Ascending aorta (tissue), 2 donors: ENCODE measurements at places on chromosomes 5 and 9. TPM values are rescaled to one million over a fixed set of nuclear protein-coding genes. Genes with fewer than 3 reads are reported as not detected.

Gene IRGM
- not detected for total RNA-seq

Gene TESK1
- 70.2 TPM for total RNA-seq

Gene TUSC1
- 45.7 TPM for total RNA-seq

GRCh38 chr9:108869092-108869725, 7.1 kb downstream of the ACTL7A start:
- no peak for DNase-seq

Gene TAL2
- not detected for total RNA-seq

Gene LRRC19
- not detected for total RNA-seq

DNA sequence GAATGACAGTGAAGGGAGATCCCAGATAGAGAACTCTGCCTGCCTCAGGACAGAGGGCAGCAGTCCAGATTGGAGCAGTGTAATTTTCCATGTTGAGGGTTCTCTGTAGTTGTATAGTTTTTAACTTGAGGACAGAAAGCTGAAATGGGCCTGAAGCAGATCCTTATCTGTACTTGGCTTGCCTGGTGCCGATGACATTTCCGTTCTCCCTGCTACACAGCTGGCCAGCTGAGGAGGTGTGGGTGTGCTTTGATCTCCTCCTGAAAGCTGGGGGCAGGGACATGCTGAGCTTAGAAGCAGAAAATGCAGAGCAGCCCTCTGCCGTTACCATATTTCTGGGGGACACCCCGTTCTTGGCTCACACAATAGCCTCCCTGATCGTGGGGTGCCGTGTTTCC, 10.5 kb downstream of the GLRX start:
- DNase-seq, result no peak

Gene MCCC2
- total RNA-seq, result 13.8 TPM

- no peak for DNase-seq
Measured at GRCh38 chr5:55993013-55993412, 1.8 kb downstream of the IL6ST start.

DNA sequence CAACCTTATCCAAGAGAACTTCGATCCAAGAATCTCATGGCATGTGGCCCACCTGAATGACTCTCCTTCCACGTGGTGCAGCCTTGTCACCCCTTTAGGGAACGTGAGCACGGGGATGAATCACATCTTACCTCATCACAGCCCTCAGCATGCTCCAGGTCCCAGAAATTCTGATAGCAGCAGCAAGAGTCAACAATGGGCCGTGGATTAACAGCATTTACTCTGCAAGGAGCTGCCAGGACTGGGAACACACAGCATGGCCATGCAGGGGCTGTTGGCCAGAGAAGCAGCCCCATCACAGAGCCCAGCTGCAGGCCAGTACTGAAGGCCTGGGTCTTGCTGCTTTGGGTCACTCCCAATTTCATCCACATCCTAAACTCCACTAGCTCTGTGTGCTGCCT, 150.4 kb downstream of the C5orf15 start:
- peak; percentile 32 for DNase-seq

GRCh38 chr9:40926404-40927259, 201.8 kb downstream of the FOXD4L6 start:
- DNase-seq, result no peak

DNA sequence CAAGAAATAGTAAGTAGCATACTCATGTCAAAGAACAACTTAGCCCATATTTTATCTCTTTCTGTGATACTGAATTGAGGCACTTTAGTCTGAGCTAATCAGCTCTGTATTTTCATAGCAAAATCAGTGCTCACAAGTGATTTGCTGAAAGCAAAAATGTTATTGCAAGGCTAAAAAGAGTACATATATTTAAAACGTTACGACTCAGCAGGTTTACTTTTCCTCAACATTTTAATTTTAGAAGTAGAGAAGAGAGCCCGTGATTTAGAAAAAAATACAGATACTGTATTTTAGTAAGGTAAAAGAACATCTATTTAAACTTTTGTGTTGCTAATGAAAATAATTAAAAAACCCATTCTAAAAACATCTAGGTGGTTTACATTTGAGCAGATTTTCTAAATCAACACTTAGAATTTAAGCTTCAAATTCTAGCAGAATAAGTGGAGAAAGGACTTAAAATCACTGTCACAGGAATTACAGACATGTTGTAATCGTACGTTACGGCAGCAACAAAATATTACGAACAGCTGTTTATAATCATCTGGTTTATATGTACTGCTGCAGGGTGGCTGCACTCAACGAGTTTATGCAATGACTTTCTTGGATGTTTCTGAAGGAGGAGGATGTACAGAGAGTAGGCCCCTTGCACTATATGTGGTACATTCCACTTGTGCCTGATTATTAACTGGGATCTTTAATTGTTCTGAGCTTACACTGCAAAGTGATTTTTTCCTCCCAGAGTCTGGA, 20.1 kb downstream of the SREK1 start:
- no peak for DNase-seq

Gene PRKACG
- total RNA-seq, result not detected

DNA sequence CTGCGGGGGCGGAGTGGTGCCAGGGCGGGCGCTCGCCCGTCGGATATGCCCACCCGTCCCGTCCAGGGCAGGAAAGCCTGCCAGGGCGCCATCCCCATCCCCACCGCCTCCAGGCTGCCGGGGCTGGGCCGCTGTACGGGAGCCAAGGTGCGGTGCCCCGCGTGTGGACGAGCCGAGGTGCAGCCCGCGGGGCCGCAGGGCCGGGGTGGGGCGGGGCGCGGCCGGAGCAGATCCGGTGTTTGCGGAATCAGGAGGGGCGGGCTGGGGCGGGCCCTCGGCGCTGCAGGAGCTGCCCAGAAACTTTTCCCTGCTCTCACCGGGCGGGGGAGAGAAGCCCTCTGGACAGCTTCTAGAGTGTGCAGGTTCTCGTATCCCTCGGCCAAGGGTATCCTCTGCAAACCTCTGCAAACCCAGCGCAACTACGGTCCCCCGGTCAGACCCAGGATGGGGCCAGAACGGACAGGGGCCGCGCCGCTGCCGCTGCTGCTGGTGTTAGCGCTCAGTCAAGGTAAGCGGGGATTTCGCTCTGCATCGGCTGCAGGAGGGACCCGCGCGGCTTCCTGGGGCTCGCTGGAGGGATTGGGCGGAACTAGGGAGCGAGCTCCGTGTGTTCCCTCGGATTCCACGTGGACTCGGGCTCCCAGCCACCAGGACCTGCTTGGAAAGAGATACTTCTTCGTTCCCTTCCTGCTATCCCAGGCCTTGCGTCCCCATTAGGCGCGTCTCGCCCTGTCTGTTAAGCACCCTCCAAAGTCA, at the start of gene ITGA2:
ITGA2 (plus strand) TSS at position 328 of the 756 bp plus-strand sequence; CDS start at position 445, 117 bp downstream.
- peak; percentile 65 for DNase-seq

DNA sequence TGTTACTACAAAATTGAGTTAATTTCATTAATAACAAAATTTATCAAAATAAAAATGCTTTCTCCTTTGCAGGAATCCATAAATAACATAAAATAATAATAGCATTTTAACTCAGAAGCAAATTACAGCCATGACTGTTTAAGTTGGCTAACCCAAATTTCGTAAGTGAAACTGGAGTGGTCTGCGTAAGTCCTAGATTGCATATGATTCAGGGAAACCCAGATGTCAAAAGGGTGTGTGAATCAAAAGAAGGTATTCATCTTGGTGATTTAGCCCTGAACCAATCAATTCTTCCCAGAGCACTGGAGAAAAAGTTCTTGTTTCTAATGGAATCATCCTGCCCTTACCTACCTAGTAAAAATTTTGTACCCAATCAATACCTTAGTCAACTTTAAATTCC, 547.6 kb downstream of the RAB3C start:
- DNase-seq, result no peak

- DNase-seq, result no peak
Measured at GRCh38 chr5:97458851-97459250, 275.8 kb upstream of the RIOK2 start.

- DNase-seq, result no peak
Measured at GRCh38 chr5:180380856-180381255, 27.7 kb upstream of the GFPT2 start.

DNA sequence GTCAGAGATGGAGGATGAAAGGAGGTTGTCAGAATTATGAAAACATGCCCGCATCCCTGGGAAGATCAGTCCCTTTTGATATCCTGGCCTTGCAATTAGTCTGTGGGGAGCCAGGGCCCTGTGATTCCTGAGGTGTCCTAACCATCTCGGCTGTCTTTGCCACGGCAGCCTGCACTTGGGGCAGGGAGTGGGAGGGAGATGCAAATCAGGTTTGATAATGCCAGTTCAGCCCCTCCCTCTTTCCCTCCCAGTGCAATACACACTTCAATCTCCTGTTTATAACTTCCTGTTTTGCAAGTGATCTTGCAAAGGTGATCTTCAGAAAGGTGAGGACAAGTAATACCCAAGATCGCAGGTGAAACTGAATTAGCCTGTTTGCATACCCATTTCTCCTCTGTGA, 114.0 kb upstream of the ALDH1B1 start:
- DNase-seq, result peak; percentile 15

DNA sequence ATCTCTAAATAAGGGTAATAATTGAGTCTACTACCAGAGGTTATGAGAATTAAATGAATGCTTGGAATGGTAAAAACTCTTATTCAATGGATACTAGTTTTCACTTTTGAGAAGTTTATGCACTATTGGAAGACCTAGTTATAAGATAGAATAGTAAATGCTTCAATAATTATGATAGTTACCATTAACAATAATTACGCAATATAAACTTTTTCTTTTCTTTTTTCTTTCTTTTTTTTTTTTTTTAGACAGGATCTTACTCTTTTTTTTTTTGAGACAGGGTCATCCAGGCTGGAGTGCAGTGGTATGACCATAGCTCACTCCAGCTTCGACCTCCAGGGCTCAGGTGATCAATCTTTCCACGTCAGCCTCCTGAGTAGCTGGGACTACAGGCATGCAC, 6.7 kb downstream of the ALDOB start:
- no peak for DNase-seq

Gene NCS1
- 34.7 TPM for total RNA-seq
